ENCODE measurements at places on chromosomes 7 and 10.

- no peak for DNase-seq
Measured at GRCh38 chr7:148753224-148753623, 54.5 kb downstream of the CUL1 start.

- no peak for DNase-seq
Measured at GRCh38 chr7:23293500-23294073, 5.6 kb upstream of the MALSU1 start.

DNA sequence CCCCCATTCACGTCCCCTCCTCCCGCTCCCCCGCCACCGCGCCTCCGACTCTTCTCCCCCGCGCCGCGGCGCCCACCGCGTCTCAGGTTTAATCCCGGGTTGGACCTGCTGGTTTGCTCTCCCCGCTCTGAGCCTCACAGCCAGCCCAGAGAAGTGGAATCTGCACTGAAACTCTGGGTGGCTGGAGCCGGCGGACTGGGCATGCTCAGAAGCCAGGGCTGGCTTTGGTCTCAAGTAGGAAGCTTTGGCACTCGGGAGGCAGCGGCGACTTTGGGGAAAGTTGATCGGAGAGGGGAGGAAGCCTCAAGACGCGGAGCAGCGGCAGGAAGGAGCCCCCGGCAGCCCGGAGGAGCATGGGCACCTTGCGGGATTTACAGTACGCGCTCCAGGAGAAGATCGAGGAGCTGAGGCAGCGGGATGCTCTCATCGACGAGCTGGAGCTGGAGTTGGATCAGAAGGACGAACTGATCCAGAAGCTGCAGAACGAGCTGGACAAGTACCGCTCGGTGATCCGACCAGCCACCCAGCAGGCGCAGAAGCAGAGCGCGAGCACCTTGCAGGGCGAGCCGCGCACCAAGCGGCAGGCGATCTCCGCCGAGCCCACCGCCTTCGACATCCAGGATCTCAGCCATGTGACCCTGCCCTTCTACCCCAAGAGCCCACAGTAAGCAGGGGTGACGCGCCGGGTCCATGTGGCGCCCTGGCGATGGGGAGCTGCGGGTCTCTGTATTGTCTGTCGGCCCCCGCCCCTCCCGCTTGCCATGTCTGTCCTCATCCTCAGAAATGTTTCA is at the start of gene PRKG1:
TSS of gene PRKG1 (plus strand) at position 250 of the 791 bp plus-strand sequence.
- no peak for DNase-seq

- DNase-seq: no peak
Measured at GRCh38 chr10:86856156-86856555, 99.7 kb downstream of the BMPR1A start.

DNA sequence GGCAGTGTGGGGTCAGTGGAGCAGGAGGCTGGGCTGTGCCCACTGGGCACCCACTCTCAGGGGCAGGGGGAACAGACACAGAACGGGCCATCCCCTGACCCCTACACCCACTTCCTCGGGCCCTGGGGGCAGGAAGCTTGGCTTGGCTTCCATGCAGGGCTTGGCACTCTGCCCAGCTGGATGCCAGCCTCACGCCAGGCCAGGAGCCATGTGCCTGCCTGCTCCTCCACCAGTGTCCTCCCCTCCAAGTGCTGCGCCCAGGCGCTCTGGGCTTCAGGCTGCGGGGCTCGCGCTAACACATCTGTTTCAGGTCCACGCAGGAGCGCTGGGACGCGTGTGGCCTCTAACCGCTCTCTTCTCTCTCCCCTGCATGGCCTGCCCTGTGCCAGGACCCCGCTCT is 12.7 kb downstream of the LDB3 start:
- DNase-seq: no peak

DNA sequence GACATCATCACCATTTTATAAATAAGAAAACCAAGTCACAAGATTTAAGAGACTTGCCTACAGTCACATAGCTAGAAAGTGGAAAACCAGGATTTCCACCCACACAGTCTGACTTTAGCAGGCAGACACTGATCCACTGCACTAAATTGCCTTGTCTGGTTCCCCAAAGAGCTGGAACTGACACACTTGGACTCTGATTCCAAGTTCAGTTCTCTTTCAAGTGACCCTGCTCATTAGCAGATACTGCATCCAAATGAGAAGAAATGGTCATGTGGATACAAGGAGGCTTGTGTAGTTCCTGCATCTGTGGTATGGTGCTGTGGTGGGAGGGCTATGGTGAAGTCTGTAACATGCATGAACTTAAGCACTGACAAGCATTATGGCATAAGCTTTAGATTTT is 180.1 kb upstream of the MKLN1 start:
- no peak for DNase-seq

DNA sequence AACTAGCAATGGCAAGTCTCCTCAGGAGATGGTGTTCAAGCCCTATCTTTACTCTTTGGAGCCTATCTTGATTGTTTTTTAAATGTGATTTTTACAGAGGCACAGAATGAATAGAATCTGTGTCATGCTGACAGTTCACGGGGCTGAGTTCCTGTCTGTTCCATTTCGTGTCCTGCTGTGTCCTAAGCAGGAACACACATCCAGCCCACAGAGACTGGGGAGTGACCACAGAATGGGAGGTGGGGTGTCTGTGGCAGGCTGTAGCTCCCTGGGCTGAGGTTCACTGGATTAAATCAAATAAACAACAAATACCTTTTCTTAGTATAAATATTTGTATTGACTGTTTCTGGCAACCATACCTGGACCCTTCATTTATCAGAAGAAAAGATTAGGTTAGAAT is 73.4 kb upstream of the CARD11 start:
- DNase-seq: no peak

DNA sequence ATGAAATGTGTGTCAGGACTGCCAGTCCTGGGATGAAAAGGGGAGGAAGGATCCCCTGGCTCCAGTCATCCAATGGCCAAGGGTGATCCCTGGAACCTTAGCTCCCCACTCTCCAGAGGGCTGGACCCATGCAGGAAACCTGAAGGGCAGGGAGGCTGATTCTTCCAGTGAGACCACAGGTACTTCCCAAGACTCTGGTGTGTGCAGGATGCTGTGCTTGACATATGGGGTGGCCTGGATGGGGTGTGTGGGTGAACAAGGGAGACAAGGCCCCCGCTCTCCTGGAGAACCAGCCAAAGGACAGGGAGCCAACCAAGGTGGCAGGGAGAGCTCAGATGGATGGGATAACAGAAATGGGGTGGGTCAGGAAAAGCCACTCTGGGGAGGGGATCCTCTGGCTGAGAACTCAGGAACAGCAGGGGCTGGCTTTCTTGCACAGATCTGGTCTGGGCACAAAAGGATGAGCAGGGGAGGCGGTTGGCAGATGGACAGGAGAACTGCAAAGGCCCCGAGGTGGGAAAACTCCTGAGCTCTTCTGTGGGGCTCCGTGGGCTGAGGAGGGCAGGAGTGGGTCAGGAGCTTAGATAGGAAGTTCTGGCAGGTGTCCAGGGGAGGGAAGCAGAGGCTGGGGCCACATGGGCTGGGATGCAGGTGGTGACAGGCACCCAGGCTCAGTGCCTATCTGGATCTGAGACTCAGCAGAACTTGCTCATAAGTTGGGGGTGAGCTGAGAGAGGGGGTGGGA is 100.6 kb downstream of the ARHGAP22 start:
- DNase-seq: no peak
